ENCODE measurements at places on chromosomes 7 and 10. TPM values are rescaled to one million over a fixed set of nuclear protein-coding genes. Genes with fewer than 3 reads are reported as not detected.

The CCDC146 gene
- total RNA-seq, result 11.8 TPM

The SPDYE3 gene
- total RNA-seq, result not detected

The KNDC1 gene
- total RNA-seq, result 0.95 TPM

The AQP1 gene
- total RNA-seq, result 1,262 TPM

GRCh38 chr7:127891144-127891543 is 140.1 kb downstream of the LRRC4 start:
- DNase-seq, result no peak

DNA sequence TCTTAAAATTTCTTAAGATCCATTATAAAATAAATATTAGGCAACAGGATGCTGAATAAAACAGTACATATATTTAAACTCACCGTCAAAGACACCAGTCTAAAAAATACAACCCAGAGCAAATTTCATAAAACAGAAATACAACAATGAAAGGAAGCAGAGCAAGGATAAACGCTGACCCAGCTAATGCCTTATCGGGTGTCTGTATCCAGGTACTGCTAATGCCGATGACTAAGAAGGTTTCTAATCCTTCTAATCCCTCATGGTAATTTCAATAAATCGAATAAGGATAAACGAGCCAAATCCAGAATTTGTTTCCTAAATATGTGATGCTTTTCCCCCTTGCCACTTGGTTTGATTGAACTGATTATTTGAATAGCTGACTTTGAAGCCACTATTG is 1.7 kb downstream of the HYCC1 start:
- no peak for DNase-seq

DNA sequence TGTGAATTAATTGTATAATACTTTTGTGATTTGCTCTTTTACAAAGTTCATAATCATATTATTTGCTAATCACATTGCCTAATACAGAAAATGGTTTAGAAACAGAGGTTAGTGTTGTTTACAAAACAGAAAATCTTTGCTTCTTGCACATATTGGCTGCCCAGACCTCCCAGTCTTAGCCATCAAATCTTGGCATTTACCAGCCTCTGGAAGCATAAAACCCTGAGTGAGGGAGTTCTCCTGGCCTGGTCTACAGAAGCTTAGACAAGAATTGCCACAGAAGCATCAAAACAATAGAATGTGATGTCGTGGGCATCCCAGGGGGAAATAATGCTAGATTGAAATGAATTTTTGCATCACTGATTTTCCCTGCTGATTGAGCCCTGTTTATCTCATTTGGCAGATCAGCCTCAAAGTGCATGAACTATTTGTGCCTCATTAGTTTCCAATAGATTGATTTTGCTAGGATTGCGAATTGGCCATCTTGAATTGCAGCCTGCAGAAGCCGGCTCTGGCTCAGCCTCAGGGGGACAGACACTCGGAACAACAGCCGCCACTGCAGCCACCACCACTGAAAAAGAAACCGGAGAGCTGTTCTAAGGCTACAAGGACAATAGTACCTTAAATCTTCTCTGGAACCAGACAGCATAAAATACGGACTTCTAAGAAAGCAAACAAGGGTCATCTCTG is 11.1 kb upstream of the SORBS1 start:
- no peak for DNase-seq

- DNase-seq, result no peak
These were observed 96.1 kb downstream of the AMPH start for GRCh38 chr7:38535073-38535472.

DNA sequence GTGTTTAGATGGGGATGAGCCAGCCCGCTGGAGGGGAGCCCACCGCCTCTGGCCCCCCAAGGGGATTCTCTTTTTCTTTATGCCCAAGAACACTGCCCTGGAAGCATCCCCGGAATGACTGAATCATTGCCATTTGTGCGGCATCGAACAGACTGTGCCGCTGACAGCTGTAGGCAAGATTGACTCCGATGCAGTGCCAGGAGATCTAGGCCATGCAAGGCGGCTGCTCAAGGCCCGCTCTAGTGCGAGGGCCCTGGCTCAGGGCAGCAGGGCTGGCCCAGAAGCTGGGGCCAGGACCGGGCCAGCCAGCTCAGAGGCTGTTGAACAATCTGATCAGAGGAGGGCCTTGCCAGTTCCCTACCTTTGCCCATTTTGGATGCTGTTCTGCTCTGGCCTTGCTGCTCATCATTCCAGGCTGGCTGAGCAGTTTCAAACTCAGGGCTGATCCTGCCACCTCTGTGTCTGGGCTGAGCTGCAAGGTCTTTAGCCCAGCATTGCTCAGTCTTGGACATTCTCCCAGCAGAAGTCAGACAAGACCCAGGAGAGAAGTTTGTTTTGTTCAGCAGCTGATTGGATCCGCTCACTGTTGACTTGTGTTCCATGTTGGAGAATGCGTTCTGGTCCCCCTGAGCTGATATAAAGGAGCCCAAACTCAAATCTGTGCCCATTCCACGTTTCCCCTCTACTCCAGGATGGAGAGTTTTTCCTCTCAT is 485.3 kb upstream of the GALNT17 start:
- DNase-seq, result no peak

DNA sequence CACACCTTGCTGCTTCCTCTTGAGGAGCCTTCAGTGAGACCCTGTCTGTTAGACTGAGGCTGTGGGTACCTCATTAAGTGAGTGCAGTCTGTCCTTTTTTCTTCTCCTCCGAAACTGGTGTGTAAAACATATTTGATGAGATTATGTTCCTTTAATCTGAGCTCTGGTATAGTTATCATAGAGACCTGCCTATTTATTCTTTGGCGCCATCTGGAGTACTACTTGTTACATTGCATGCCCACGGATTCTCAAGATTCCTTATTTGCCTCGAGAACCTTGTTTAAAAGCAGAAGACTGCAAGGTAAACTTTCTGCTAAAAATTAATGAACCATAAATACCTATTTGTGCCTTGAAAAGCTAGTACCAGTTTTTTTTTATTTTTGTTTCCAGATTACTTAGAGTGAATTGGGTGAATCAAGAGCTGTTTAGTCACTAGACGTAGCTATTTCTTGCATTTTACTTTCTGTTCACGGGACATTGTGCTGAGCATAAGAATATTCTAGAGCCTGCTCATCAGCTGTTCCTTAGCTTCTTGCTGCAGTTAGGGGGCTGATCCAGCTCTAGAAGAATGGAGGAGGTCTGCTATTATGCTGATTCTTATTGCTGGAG is 16.9 kb upstream of the STMP1 start:
- DNase-seq, result no peak

DNA sequence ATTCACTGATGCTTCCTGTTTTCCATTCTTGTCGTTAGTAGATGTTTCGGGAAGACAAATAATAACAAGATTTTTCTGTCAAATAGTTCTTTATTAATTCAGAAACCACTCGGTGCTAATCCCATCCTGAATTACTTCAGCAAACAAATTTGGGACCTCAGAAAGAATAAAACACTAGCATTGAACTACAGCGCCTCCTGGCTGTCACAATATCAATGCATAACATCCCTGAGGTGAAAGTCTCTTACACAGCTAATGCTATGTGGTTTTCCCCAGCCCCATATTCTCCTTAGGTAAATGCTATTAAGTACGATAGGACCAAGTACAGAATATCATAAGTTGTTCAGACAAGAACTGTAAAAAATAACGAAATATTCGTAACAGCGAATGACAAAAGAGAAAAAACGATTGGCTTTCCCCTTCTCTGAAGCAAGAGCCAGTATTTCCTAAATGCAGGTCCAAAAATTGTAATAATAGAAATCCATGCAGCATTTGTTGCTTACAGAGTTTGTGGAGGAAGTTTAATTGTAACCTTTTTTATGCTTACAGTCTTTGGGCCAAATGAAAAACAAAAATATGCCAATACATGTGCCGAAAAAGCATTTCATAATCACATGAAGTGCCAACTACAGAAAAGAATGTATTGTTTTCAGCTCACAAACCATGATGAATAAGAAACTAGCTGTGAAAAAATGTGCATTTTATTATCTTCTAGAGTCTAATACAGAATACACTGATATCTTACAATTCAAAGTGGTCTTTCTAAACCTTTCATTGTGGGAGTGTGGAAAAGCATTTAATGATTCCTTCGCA is 47.3 kb downstream of the MYPN start:
- peak; percentile 13 for DNase-seq

- no peak for DNase-seq
These were observed 30.2 kb downstream of the WBP1L start for GRCh38 chr10:102773986-102774385.

DNA sequence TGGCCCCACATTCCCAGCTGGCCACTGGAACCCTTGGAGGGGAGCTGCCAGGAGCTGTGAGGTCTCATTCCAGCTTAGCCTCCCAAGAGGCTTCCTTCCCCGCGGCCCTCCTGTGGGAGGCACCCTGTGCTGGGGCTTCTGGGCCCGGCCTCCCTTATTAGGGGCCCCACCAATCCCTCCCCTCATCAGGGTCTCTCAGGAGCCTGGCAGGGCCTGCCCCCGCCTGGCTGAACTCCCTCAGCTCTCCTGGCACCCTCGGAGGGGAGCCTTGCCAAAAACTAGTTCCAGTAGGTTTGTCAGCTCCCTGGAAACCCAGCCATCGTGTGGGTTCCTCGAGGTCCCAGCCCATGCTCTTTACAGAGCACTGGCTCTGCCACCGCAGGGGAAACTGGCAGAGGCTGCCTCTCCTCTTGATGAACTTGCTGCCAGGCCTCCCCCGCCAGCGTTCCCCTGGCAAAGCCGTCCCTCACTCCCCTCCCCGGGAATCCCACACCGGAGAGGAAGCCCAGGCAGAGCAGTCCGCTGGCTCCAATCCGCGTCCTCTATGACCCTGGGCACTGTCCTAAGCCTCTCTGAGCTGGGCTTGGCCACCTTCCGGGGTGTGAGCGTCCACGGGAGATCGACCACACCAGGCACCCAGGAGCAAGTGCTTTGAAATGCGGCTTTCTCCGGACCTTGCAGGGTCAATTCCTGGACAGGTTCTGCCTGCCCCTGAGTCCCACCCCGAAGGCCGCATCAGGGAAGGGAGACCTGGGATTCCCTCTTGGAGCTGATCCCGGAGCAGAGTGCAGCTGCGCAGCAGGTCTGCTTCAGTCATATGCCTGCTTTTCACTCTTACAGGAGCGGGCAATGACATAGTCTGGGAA is 139.8 kb downstream of the ARHGAP22 start:
- DNase-seq, result no peak

GRCh38 chr7:33862946-33863814 is 42.2 kb upstream of the BMPER start:
- DNase-seq, result no peak

- no peak for DNase-seq
These were observed 504.1 kb downstream of the SDK1 start for GRCh38 chr7:3805151-3805550.

GRCh38 chr10:6023661-6024333 is 38.4 kb downstream of the IL2RA start:
- DNase-seq, result no peak

DNA sequence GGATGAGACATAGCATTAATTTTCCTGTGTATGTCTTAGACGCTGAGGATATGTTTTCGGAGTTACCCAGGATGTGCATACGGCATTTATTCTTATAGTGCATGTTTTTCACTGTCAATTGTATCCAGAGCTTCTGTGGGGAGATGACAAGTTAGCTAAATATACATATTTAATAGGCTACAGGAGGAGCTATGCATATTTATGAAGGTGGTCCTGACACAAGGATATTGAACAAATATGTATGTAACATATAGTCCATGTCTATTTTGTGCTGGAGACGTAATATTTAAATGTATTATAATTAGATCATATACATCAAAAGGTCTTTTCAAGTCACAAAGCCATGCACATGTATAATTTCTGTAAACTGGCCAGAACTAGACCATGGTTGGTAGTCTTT is 16.0 kb downstream of the IL6 start:
- DNase-seq, result no peak

GRCh38 chr10:29917311-29917710 is 142.1 kb downstream of the JCAD start:
- no peak for DNase-seq

DNA sequence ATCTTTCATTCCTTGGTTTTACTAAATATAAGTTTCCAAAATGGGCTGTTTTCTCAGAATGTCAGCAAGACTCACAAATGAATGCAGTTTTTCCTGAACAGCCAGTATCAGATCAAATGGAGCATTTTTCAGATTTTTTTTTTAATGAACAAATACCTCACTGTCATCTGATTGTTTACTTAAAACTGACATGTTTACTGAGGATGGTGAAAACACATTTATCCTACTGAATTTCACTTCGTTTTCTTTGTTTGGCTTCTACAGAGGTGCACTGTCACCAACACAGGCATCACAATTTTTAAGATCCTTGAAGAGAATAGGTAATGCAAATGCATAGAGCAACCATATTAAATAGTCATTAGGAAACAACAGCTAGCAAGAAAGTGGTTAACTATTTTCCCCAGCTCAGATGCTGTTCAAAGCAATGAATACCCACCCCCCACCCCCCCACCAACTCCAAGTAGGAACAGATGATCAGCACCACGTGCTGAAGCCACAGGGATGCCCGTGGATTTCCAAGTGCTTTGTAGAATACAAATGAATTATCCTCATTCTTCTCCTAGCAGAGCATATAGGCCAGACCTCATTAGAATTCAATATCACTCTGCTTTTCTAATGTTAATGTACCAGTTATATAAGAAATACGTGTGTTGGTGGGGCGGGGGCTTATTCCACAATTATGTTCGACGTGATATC is 205.9 kb downstream of the SKAP2 start:
- no peak for DNase-seq

DNA sequence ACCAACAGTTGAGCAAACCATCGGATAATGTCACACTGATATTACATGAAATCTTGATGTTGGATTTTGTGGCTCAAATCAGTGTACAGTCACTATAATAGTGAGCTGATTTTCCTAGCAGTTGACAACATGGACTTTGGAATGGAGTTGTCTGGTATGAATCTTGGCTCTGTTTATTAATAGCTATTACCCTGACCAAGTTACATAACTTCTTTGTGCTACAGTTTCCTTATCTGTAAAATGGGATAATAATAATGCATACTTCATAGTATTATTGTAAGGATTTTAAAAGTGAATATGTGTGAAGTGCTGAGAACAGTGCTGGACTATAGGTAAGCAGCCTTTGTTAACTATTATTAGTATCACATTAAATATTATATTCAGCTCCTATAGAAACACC is 26.1 kb upstream of the ANLN start:
- no peak for DNase-seq
